ENCODE measurements at places on chromosomes 6 and 20.

DNA sequence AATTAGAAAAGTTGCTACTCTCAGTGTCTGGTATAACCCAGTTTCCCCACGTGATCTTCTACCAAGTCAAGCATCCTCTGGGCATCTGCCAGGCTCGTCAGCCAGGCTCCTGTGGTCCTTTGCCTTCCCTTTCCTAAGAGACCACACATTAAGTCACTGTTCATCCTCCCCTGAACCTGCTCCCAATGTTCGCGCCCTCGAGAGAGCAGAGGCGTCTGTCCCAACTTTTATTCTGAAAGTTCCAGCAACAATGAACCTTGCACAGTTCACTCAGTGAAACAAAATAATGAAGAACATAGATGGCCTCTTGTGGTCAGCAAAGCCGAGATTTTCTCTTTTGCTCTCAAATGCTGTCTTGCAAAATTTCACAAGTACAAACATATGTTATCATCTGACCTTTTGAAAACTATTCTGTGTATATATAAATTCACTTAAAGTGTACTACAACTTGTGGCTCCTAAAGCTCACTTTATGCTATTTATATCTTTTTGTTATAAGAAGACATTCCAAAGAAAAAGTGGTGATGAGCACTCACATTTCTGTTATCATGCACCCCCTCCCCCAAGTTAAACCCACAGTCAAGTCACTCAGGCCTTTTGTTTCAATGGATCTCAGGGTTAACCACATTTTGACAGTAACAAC is 39.2 kb upstream of the NHSL1 start:
- no peak for DNase-seq

- DNase-seq: no peak
These were observed 88.9 kb downstream of the ARMC2 start for GRCh38 chr6:108937170-108937569.

DNA sequence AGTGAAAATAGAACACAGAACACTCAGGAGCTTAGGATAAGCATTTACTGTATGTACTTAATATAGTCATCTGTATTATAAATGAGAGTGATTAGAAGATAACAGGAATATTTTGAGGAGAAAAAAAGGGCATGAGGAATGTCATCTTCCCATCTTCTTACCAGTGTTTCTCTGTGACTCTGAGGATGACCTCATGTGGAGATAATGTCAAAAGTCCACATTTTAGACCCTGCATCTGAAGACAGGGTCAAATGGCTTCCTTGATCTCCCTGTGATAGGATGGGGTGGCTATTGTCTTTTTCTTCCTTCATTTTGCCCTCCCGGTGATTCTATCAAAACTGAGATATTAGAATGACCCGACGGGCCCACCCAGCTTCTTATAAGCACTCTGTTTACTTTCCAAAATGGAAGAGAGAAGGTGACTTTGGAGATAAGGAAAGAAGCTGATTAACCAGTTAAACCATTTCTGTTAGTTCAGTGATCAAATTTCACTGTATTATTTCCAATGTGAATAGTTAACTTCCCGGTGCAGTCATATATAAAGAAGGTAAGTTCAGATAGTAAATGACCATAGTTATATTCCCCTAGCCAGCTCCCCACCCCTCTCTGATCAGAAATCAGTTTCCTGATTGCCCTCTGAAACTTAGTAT is 115.7 kb upstream of the SALL4 start:
- DNase-seq: no peak

- no peak for DNase-seq
These were observed 39.7 kb downstream of the TRAM2 start for GRCh38 chr6:52537001-52537753.

- no peak for DNase-seq
These were observed 4.9 kb downstream of the BTBD3 start for GRCh38 chr20:11922561-11922960.

DNA sequence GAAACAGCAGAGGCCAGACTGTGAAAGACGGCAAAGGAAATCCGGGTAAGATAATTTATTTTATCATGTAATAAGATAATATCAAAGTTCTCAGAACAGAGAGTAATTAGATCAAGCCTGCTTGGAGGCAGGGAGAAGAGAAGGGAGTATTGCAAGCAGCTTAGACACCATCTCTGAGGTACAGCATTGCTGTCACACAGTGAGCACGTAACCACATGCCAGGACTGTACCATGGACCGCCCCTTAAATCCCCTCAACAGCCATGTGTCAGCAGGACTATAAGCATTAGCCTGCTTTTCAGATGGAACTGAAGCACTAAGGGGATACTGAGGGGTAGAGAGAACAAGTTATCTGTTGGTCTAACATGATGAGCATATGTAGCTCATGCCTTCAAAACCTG is 141.5 kb downstream of the C6orf118 start:
- DNase-seq: no peak

DNA sequence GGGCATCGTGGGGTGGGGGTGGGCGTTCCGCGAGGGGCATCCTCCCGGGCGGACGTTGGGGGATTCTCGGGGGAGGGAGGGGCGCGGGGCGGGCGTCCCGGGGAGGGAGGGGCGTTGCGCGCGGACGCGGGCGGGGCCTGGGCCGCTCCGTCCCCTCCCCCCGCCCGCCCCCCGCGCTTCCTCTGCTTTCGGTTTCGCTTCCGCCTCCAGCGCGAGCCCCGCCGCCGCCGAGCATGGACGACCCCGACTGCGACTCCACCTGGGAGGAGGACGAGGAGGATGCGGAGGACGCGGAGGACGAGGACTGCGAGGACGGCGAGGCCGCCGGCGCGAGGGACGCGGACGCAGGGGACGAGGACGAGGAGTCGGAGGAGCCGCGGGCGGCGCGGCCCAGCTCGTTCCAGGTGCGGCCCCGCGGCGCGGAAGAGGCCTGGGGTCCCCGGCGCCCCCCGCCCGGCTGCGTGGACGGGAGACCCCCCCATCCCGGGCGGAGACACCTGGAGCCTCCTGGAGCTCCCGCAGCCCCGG is at the start of gene OGFR:
OGFR (plus strand) TSS at position 209 of the 528 bp plus-strand sequence; CDS start at position 234, 25 bp downstream.
- peak; percentile 44 for DNase-seq

- no peak for DNase-seq
These were observed 1269.6 kb upstream of the CITED2 start for GRCh38 chr6:140644017-140644416.

GRCh38 chr6:70210462-70210861 is 92.4 kb downstream of the COL9A1 start:
- DNase-seq: no peak

DNA sequence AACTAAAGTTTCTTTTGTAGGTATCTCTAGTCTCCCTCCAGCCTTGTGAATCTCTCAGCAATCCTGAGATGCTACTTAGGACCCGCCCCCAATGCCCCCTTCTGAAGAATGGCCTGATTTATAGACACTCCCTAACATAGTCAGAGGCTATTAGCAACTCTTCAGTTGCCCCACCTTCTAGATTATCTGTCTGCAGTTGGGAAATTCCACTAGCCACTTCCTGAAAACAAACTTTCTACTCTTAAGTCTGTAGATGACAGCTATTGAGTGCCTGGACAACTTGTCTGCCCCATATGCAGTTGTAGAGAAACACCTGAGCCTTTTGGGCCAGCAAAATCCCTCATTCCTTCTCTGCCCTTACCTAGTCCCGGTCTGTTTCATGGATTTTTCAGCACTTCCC is 188.2 kb upstream of the PREP start:
- no peak for DNase-seq

GRCh38 chr20:3710703-3711483 is 1.5 kb downstream of the SIGLEC1 start:
- DNase-seq: peak; percentile 77

GRCh38 chr20:49693435-49694171 is 20.1 kb downstream of the B4GALT5 start:
- DNase-seq: no peak

GRCh38 chr6:53518862-53519261 is 26.0 kb downstream of the GCLC start:
- no peak for DNase-seq

GRCh38 chr20:23629542-23630391 is 8.0 kb downstream of the CST3 start:
- DNase-seq: no peak

DNA sequence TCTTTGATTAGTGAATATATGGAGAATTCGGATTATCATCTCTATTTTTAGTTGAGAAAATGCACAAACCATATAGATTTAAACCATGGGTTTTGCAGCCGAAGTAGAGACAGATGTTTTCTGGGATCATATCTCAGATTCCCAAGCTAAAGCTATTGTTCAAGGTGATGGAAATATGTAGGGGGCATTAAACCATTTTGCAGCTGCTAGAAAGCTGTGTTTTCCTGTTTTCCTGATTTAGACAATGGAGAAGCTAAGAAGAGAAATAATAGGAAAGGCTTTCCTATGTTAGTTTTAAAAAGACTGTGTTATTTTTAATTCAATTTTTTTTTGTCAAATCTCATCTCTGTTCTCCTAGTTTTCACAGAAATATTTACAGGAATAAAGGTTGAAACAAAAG is 6.2 kb downstream of the CD93 start:
- no peak for DNase-seq

GRCh38 chr20:59270380-59270779 is 30.0 kb upstream of the EDN3 start:
- no peak for DNase-seq

DNA sequence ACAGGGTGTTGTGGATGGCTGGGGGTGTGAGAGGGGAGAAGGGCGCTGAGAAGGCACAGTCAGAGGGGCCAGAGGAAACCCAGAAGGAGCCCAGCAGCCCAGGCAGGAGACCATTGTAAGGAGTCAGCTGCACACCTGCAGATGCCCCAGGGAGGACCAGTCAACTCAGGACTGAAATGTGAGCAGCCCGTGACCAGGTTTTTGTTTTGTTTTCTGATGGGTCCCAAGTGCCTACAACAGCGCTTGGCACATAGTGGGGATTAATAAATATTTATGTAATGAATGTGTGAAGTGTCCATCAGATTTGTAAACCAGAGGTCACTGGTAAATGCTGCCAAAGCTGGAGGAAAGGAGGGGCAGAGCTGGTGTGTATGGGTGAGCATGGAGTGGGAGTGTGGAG is 30.2 kb downstream of the TRAM2 start:
- no peak for DNase-seq

DNA sequence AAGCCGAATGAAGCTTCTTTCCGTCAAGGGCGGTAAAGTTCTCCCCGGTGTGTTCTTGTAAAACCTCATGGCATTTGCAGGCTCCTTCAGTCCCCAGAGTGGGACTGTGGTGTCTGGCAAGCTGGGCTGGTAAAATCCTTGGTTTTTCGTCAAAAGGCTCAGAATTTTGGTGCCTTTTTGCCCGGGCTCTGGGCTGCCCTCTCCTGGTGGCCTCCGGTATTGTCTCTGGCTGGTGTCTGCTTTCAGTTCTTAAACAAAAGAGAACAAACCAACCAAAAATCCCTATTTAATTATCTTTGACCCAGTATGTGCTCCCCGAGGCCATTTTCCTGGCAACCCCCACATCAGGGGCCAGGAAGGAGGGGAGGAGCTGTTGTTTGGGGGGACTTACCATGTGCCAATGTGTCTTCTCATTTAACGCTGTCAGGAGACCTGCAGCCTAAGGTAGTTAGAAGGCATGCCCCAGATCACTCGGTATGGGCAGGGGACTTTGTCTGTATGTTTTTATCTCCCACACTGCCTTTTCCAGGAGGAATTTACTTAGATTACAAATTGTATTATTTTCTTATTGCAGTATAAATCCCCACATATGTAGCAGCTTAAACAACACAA is 11.1 kb downstream of the CDH4 start:
- peak; percentile 34 for DNase-seq

GRCh38 chr6:52573295-52573694 is 3.6 kb downstream of the TRAM2 start:
- no peak for DNase-seq

- no peak for DNase-seq
These were observed 18.5 kb downstream of the POM121L2 start for GRCh38 chr6:27293436-27294098.

DNA sequence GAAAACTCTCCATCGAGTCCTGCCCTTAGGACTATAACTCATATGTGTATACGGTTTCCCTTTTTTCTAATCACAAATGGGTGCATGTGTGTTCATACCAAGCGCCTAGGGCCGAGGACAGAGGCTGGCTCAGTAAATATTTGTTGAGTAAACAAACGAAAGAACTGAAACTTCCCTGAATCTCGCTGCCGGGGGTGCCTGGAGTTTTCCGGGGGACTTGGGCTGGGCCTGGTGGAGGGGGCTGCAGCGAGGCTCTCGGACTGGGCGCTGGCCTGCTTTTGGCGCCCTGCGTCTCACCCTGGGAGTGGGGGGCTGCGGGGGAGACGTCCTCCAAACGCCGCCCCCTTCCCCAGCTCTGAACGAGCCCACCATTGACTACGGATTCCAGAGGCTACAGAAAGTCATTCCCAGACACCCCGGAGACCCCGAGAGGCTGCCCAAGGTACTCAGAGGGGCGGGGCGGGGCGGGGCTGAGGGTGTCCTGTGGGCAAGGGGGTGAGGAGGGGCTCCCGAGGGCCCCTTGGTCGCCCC is 49.0 kb downstream of the CPXM1 start:
- DNase-seq: no peak

DNA sequence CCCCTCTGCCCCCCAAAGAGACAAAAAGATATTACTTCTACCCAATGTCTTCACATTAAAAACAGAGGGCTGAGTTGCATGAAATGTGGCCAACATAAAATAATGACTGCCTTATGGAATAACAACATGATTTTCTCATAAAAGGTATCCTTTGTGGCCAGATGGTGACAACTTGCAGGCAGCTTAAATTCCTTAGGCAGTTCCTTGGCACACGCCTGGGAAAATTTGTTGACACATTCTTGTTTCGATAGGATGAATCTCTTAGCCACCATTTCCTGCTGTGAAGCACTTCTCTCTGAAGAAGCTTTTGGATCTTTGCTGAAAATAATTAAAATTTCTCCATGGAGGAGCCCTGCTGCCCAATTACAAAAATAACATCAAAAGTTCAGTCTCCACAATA is 109.0 kb upstream of the COL21A1 start:
- no peak for DNase-seq

DNA sequence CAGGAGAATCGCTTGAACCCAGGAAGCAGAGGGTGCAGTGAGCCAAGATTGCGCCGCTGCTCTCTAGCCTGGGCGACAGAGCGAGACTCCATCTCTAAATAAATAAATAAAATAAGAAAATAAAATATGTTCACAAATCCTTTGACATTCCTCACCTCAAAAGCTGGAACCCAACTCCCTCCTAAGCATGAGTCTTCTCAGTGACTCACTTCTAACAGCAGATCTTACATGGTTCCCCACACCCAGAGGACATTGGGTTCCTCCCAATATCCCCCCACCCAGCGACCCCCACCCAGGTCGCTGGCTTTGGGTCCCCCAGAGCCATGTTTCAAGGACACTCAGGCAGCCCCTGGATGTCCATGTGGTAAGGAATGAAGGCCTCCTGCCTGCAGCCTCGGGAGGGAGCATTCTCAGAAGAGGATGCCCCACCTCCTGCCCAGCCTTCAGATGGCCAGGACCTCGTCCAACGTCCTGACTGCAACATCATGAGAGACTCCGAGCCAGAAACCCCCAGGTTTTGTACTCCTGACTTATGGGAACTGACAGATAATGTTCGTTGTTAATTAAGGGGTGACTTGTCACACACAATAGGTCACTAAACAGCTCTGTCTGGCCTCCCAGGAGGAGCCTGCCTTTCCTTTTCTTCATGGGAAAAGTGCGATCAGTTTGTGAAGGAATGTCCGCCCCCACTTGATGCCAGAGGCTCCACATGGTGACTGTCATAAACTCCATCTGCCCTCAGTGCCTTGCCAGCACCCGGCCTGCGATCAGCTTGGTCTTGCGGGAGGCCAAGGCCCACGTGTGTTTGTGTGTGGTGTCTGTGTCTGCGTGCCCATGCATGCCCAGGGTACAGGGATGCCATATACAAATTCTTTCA is 10.1 kb upstream of the GMEB2 start:
- DNase-seq: no peak

- DNase-seq: no peak
These were observed 797 bp downstream of the PBX2 start for GRCh38 chr6:32189069-32189741.
